ENCODE measurements at places on chromosomes 7 and 10.
A peak's percentile ranks its signal among the peaks of the same experiment; 100 is the strongest.

DNA sequence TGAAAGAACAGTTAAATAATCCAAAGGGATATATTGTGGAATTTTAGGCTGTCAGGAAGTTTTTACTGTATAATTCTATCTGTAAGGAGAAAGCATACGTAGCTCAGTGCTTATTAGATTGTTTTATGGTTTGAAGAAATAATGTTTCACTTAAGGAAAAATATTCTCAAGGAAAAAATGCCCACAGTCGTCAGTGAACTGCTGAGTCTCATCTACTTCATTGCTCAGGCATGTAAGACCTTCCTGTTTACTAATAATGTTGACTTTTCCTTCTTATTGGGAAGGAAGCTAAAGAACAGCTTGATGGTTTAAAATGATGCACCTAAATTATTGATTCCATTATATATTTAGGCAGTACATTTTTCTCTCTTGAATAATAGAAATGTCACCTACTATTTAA lies 304.2 kb downstream of the SDK1 start:
- DNase-seq: no peak

DNA sequence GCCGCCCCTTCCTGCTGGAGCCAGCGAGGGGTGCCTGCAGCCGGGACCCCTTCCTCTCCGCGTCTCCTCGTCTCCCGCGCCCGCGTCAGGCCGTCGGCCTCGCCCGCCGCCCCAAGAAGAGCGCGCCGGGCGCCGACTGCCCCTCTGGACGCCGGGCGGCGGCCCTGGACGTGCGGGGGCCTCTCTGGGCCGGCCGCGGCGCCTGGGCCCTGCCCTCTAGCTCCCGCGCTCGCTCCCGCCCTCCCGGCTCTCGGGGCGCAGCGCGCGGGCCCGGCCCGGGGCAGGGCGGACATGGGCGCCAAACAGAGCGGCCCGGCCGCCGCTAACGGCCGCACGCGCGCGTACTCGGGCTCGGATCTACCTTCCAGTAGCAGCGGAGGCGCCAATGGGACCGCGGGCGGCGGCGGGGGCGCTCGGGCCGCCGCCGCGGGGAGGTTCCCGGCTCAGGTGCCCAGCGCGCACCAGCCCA lies 704 bp downstream of the ZNRF2 start:
- peak; percentile 77 for DNase-seq

- no peak for DNase-seq
These were observed 40.9 kb downstream of the ANTXRL start for GRCh38 chr10:46327685-46328084.

DNA sequence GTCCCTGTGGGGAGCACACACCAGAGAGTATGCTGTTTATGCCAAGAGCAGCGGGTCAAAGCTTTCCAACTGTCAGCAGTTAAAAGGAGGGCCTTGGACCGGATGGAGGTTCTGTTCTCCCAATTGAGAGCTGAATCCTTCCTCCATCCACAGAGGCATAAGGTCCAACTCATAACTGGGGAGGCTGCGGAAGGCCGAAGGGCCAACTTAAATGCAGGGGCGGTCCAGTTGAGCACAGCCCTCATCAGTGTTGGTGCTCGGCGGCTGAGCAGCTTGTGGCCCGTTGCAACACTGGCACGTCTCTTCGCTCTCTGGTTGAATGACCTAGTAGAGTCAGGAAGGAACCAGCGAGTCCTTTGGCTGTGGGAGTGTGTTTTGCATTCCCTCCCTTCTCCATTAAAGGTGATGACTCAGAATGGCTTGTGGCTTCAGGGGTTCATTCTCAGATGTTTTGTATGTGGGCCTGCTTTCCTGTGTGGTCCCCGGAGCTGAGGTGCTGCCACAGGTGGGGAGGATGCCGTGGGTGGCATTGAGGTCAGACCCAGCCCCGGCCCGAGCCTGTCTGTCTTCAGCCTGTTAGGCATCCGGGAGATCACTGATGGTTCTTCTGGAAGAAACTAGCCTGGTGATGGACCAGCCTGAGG lies 44.8 kb upstream of the DMBT1 start:
- DNase-seq: no peak

DNA sequence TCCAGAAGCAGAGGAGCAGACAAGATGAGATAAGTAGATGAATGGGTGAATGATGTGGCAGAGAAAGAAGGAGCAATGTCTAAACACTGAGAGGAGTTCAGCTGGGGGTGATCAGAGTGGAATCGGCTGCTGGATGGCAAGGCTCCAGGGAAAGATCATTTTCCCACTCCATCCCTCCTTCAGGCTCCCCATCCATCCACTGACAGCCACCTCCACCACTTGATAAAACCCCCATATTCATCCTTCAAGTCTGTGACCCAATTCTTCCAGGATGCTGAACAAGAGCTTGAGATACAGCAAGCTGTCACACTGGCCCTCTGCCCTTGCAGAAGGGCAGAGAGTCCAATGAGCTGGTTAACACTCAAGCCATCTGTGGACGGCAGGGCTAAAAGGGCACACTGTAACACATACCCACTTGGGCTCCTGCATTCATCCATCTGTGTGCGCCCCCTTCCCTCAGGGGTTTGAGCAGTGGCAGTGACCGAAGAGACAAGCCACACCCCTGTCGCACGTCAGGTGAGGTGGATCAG lies 30.8 kb upstream of the CACNB2 start:
- DNase-seq: peak; percentile 33

GRCh38 chr10:101619983-101620382 lies 31.9 kb downstream of the DPCD start:
- no peak for DNase-seq

- no peak for DNase-seq
These were observed 29.6 kb downstream of the SH2D4B start for GRCh38 chr10:80567292-80567691.

DNA sequence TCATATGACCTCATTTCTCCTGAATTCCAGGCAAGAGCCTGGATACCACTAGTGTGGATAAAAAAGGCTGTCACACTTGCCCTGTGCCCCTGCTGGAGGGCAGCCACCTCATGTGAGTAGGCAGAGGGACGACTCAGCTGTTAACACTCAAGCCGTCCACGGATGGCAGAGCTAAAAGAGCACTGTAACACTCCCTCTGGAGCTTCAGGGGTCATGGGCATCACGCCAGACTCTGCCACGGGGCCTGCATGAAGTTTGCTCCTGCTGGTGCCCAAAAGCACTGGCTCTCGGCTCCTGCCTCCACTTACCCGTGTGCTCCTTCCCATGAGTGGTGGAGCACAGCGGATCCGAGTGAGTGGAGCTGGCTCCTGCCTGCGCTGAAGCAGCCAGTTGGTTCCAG lies 919.8 kb upstream of the C7orf33 start:
- DNase-seq: no peak

GRCh38 chr10:94351089-94351488 lies 11.7 kb downstream of the NOC3L start:
- no peak for DNase-seq

GRCh38 chr7:87448388-87448787 lies 27.1 kb downstream of the ABCB4 start:
- DNase-seq: no peak

DNA sequence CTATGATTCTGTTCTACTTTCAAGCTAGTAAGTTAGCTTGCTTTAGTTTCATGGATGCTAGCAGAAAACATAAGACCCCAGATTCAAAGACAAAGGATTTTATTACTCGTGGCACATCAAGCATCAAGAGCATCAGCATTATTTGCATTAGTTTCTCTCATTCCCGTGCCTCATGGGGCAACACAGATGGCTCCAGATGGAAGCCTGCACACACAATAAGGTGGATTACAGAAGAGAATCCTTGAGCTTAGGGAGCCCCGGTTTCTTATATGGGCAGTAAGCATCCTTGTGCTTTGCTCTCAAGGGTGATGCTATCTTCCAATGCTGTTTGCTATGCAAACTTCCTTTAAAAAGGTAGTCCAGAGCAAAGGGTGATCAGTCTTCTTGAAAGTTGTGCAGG lies 10.7 kb upstream of the CAPZA2 start:
- DNase-seq: no peak

- peak; percentile 18 for DNase-seq
These were observed 75.5 kb upstream of the PPP2R2D start for GRCh38 chr10:131825150-131825848.

DNA sequence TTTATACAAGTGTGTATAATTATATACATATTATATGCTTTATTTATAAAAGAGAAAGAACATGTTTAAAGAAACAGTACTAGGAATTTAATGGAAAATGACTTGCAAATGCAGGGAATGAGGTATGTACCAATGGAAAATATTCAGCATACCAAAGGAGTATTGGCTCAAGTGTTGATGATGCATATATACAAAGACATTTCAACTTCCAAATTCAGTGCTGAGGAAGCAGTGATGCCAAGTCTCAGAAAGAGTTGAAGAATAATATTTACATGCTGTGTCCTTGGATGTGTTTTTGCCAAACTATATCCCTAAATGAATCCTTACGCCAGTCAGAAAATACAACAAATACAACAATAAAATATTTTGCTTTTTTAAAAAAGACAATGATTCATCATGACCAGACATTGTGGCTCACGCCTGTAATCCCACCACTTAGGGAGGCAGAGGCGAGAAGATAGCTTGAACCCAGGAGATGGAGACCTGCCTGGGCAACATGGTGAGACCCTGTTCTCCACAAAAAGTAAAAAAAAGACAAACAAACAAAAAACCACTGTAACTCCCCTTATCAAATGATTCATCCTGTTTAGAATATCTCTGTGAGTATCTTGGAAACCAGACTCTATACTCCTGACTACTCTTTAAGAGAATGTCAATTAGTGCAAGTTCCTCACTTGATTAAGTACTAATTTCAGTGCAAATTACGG lies 157.2 kb downstream of the CHRM2 start:
- no peak for DNase-seq

GRCh38 chr7:47464266-47464665 lies 117.6 kb downstream of the TNS3 start:
- no peak for DNase-seq

- DNase-seq: no peak
These were observed 107.2 kb upstream of the FOXK1 start for GRCh38 chr7:4574851-4575250.

GRCh38 chr7:133428326-133428725 lies 175.4 kb downstream of the EXOC4 start:
- DNase-seq: no peak

GRCh38 chr10:67770537-67770936 lies 67.5 kb downstream of the DNAJC12 start:
- no peak for DNase-seq

- DNase-seq: no peak
These were observed 4.4 kb downstream of the RPS24 start for GRCh38 chr10:78038105-78038504.

GRCh38 chr10:6027929-6028328 lies 34.2 kb downstream of the IL2RA start:
- DNase-seq: no peak

- DNase-seq: no peak
These were observed 122.0 kb downstream of the ARL4A start for GRCh38 chr7:12809476-12809875.

- no peak for DNase-seq
These were observed 75.9 kb downstream of the RGS10 start for GRCh38 chr10:119466655-119467054.

GRCh38 chr7:12360948-12361347 lies 42.7 kb downstream of the VWDE start:
- no peak for DNase-seq

DNA sequence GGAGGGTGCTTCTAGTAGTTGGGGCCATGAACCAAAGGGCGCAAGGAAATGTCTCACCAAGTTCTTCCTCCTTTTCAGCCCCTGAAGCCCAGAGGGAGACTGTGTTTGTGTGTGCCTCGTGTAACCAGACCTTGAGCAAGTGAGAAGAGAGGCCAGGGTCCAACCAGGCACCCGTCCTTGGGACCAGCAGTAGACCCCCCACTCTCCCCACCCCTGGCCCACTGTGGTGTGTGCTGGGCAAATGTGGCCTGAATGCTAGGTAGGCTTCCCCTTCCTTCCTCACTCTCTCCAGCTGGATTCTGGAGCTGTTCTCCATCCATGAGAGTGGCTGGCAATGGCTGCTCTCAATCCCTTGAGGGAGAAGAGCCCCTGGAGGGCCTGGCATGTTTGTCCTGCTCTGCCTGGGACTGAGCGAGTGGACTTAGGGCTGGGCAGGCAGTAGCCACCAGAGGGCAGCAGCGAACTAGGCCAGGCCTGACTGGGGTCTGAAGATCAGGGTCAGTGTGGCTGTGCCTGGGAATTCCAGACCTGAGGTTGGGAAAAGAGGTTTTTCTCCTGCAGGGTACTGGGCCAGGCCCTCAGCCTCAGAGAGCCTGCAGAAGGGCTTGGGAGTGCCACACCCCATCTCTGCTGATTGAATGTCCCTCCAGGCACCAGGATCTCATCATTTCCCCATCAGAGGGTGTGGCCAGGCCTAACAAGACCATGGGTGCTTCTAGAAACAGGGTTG lies 12.5 kb downstream of the SFRP5 start:
- DNase-seq: peak; percentile 77

DNA sequence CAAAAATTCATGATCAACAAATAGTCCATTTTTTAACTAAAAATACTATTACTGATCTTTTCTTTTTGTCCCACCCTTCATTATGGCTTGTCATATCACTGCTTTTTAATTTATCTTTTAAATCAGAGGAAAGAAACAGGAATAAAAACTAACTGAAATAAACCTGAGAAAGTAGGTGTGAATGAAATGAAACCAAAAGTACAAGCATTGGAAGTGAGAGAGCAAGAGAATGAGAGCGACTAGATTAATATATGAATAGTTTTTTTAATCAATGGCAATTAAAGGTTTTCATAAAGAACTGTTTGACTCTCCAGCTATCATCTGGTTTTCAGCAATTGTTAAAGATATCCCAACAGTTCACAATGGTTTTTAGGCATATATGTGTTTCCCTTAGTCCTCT lies 137.8 kb downstream of the SPAG6 start:
- DNase-seq: no peak

DNA sequence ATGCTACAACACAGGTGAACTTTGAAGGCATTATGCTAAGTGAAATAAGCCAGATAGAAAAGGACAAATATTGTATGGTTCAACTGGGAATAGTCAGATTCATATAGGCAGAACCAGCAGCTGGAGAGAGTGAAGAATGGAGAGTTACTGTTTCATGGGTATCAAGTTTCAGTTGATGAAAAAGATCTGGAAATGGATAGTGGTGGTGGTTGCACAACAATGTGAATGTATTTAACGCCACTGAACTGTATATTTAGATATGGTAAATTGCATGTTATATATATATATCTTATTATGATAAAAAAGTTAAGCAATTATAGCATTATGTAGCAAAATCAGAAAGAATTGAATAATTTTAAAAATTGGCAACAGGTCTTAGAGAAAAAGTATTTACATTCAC lies 3.9 kb downstream of the LMBR1 start:
- no peak for DNase-seq

GRCh38 chr7:113366122-113366521 lies 247.8 kb upstream of the SMIM30 start:
- DNase-seq: no peak

- DNase-seq: no peak
These were observed 81.3 kb upstream of the GPR22 start for GRCh38 chr7:107388604-107389003.

All from Right ventricle myocardium inferior (tissue), 1 donor.